Osteoblast (primary cell): ENCODE measurements at places on chromosomes 2 and 18. TPM values are rescaled to one million over a fixed set of nuclear protein-coding genes. Genes with fewer than 3 reads are reported as not detected.
A peak's percentile ranks its signal among the peaks of the same experiment; 100 is the strongest.

The YES1 gene
- 97.5 and 99.5 TPM in 2 replicates for total RNA-seq

The SH2D6 gene
- total RNA-seq: under 0.01 TPM in 1 of 2 replicates, not detected in the other

GRCh38 chr2:130728549-130729316 is at the start of gene GPR148:
Gene GPR148 (plus strand): TSS chr2:130729070. CDS start chr2:130729152, 82 bp downstream.
- H3K4me3 ChIP-seq: peak within 1 kb of the TSS; percentile 69
- peaks cover 5% of the 10 kb centered on the region for H3K4me1 ChIP-seq
- no peaks in the 10 kb centered on the region for H3K27me3 ChIP-seq
- H3K27ac ChIP-seq: no peak within 1 kb of the TSS
- no peaks in the 10 kb centered on the region for H3K36me3 ChIP-seq

The GPAT2 gene
- total RNA-seq: 2.2 and 9.4 TPM in 2 replicates

GRCh38 chr2:135052997-135053474 is 944 bp downstream of the RAB3GAP1 start:
- H3K4me1 ChIP-seq: peaks cover 24% of the 10 kb centered on the region
- peak overlapping the region; percentile 99 for H3K27ac ChIP-seq
- H3K36me3 ChIP-seq: peaks cover 3% of the 10 kb centered on the region
- no peaks in the 10 kb centered on the region for H3K27me3 ChIP-seq
- H3K4me3 ChIP-seq: peak overlapping the region; percentile 97

The PKP4 gene
- total RNA-seq: 47.4 and 54.5 TPM in 2 replicates
